ENCODE measurements at places on chromosomes 1 and 21. TPM values are rescaled to one million over a fixed set of nuclear protein-coding genes. Genes with fewer than 3 reads are reported as not detected.

The SPRR3 gene
- not detected for total RNA-seq

The CLCC1 gene
- 17.4 TPM for total RNA-seq

The NR1I3 gene
- not detected for total RNA-seq

The MIXL1 gene
- not detected for total RNA-seq

The IFI44L gene
- not detected for total RNA-seq

The DLGAP3 gene
- 0.26 TPM for total RNA-seq

Measured in A549 treated with Hydrocortisone at 1 μM for 4 hours (cell line).